Cardiac fibroblast (primary cell): ENCODE measurements at places on chromosomes 3 and 15.

DNA sequence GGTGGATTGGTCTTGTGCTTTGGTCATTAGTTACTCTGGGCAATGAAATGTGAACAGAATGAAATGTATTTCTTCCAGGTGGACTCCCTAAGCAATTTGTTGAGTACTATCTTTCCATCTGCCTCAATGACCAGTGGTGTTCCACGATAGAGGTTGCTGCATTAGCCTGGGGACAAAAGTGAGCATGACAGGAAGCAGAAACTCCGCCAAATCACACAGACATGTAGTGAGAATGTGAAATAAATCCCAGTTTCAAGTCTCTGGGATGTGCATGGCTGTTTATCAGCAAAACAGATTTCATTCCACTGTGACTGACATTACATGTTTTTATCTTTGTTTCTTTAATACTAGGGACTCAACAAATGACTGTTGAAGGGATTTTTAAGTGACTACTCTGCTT, 63.3 kb upstream of the DCBLD2 start:
- DNase-seq: no peak

GRCh38 chr3:127012091-127012490, 29.2 kb downstream of the PLXNA1 start:
- peak; percentile 19 for DNase-seq

- DNase-seq: peak; percentile 21
Observed at GRCh38 chr3:37571269-37571668, 290.4 kb upstream of the CTDSPL start.

GRCh38 chr3:86547692-86548091, 443.3 kb downstream of the VGLL3 start:
- no peak for DNase-seq

DNA sequence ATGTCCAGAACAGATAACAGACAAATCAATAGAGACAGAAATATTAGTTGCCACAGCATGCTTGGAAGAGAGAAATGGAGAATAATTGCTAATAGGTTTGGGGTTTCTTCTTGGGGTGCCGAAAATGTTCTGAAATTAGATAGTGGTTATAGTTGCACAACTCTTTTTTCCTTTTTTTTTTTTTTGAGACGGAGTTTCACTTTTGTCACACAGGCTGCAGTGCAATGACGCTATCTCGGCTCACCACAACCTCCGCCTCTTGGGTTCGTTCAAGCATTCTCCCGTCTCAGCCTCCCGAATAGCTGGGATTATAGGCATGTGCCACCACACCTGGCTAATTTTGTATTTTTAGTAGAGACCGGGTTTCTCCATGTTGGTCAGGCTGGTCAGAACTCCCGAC, 163.3 kb downstream of the PLCH1 start:
- no peak for DNase-seq

DNA sequence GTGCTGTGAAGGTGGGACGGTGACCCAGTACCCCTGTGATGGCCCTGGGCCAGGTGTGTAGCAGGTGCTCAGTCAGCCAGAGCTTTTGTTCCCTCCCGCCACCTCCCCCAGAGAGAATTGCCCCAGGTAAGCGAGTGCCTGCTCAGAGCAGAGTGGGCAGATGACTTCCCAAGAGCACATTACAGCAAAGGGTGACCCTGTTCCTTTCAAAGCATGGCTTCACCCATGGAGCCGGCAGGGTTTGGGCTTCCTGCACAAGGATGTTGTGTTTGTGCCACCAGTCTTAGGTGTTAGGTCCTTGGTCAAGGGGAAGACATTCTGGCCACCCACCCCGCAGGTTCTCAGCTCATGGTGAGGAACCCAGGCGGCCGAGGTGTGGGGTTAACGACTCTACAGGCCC, 30.7 kb downstream of the SLC6A6 start:
- DNase-seq: no peak

- no peak for DNase-seq
Observed at GRCh38 chr15:39285663-39286062, 295.2 kb upstream of the THBS1 start.

DNA sequence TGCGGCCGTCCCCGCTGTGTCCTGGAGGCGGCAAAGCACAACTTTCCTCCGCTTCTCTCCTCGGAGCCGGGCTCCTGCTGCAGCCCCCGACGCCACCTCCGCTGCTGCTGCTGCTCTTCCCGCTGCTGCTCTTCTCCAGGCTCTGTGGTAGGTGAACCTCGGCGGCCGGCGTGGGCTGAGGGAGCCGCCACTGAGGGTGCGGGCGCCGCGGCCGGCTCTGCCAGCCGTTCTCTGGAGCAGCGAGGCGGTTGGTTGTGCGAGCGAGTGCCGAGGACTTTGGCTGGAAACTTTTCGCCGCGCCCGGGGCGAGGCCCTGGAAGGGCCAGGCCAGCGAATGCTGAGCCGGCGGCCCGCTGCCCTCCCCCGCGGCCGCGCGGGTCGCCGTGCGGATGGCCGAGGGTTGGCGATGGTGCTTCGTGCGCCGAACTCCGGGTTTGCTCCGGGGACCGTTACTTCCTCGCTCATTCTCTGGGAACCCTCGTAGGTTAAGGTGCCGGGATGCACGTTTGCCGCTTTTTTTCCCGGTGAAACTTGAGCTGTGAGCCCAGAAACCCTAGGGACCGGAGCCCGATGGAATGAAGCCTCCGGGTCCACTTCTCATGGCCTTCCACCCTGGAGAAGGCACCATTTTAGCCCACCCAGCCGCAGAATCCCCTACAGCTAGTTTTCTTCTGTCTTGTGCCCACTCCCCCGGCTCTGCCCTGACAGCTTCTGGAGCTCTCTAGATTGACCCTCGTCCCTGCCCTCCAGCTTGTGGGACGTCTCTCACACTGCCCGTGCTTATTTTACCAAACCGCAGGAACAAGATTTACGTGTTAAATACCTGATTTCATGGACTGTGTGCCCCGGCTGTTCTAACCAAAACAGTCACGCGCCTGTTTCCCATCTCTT, 660 bp downstream of the NECTIN3 start:
- peak; percentile 43 for DNase-seq

GRCh38 chr3:46865546-46865945, 2.3 kb upstream of the MYL3 start:
- DNase-seq: no peak

- no peak for DNase-seq
Observed at GRCh38 chr15:24675332-24676144, at the start of gene NPAP1. TSS of gene NPAP1 (plus strand) at chr15:24675775. CDS start at chr15:24675868, 93 bp downstream.

DNA sequence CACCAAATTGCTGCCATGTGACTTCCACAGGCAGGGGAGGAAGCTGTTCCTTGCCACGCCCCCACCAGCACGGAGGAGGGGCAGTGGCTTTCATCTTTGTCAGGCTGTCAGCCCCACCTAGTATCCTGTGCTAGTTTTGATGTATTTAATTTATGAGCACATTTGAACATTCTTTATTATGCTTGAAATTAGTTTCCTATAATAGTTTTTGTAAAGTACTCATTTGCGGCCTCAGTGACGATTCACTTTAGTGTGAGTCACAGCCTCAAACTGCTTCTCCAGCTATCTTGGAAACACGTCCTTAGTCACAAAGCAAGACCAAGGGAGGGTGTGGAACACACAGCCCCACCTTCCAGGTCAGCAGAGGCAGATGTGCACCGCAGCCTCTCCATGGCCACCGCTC, 239.9 kb upstream of the ATP10A start:
- DNase-seq: no peak

DNA sequence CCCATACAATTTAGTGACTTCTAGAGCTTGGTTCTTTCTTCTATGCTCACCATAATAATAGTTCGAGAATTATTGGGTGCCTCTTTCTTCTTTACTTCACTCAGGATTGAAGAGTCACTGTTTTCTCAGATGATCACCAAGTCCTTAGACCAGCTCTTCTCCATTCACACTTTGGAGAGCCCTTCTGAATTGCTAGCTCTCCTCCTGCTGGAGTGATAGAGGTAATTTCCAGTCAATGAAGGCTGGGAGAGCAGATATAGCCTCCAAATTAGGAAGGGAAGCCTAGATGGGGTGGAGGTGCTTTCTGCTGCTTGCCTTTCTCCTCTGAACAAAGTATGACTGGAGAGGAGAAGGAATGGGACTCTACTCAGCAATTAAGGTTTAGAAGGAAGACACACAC, 10.7 kb upstream of the BBX start:
- DNase-seq: no peak

GRCh38 chr15:28960979-28961378, 75.2 kb downstream of the APBA2 start:
- DNase-seq: peak; percentile 91
